ENCODE measurements at places on chromosomes 2 and 18. TPM values are rescaled to one million over a fixed set of nuclear protein-coding genes. Genes with fewer than 3 reads are reported as not detected.

- no peak for DNase-seq
- no peak overlapping the region for H3K27ac ChIP-seq
- no peaks in the 10 kb centered on the region for H3K27me3 ChIP-seq
Measured at GRCh38 chr2:179017773-179018357, 32.1 kb downstream of the CCDC141 start.

DNA sequence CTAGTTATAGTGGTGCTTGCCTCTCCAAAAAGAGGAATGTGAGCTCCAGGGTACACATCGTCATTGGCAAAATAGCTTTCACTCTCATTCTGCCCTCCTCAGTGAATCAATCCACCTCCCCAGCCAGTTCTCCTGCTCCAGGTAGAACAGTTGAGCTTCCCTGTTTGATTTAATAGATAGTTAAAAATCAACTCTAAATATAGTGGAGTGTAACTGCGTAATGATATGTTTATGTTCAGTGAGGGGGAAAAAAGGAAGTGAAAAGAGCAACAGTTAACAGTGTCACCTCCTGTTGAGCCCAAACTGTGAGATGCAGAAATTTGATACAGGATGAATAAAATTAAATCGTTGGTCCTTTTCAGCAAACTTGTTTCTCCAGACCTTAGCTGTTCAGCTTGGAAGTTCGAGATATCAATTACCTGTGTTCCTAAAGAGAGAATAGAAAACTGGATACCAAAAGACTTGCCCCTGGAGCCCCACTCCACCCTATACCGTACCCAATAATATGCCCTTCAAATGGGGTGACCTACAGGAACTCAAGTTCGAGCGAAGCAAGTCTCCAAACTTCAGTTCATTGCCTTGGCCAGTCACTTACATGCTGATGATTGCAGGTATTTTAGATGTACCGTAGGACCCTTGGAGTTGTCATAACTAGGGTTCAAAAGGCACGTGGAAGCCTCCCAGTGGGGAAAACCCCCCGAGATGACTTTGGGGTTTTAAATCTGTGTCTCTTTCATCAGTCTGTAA, 708.4 kb downstream of the RNF144A start:
- no peaks in the 10 kb centered on the region for H3K4me1 ChIP-seq
- no peak overlapping the region for H3K4me3 ChIP-seq
- no peak overlapping the region for H3K27ac ChIP-seq
- no peak for DNase-seq
- H3K36me3 ChIP-seq: no peaks in the 10 kb centered on the region
- no peaks in the 10 kb centered on the region for H3K27me3 ChIP-seq

DNA sequence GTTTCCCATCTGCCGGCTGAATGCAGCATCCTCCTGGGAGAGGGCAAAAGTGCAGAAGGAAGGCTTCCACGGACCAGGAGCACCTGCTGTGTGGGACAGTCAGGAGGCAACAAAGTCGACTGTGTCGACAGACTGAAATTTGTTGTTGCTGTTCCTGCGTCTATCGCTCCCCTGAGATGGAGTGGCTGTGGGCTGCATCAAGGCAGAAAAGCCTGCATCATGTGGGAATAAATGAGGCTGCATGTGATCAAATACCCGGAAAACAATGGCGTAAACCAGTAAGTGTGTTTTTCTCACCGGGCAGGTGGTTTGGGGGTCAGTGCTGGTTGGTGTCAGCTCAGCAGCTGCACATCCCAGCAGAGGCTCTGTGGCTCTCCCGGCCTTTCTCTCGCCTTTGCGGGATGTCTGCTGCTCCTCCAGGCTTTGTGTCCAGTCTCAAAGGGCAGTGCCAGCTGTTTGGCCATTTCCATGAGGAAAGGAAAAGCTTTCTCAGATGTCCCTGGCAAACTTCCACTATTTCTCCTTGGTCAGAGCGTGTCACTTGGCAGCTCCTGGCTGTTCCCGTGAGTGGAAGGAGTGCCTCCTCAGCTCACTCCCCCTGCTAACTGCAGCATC, 262.4 kb downstream of the NDUFA10 start:
- no peaks in the 10 kb centered on the region for H3K27me3 ChIP-seq
- no peak overlapping the region for H3K27ac ChIP-seq
- H3K4me3 ChIP-seq: no peak overlapping the region
- H3K36me3 ChIP-seq: no peaks in the 10 kb centered on the region
- no peaks in the 10 kb centered on the region for H3K4me1 ChIP-seq
- DNase-seq: no peak

DNA sequence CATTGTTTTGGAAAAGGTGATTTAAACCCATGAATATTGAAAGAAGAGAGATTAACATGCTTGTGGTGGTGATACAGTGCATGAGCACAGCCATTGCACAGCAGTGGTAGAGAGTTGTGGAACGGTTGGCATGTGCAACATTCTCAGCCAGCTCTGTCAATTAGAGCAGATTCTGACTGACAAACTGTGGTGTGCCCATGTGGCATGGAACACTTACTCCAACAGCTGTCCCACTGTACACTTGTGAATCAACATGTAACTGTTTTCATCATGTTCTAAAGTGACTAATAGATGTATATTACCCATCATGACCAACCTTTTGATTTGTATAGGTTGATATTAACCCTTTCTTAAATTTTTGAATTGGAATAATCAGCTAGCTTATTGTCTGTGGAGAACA, 55.6 kb downstream of the PKP4 start:
- H3K27ac ChIP-seq: no peak overlapping the region
- no peak for DNase-seq
- H3K4me1 ChIP-seq: no peaks in the 10 kb centered on the region
- no peaks in the 10 kb centered on the region for H3K27me3 ChIP-seq
- no peaks in the 10 kb centered on the region for H3K36me3 ChIP-seq

DNA sequence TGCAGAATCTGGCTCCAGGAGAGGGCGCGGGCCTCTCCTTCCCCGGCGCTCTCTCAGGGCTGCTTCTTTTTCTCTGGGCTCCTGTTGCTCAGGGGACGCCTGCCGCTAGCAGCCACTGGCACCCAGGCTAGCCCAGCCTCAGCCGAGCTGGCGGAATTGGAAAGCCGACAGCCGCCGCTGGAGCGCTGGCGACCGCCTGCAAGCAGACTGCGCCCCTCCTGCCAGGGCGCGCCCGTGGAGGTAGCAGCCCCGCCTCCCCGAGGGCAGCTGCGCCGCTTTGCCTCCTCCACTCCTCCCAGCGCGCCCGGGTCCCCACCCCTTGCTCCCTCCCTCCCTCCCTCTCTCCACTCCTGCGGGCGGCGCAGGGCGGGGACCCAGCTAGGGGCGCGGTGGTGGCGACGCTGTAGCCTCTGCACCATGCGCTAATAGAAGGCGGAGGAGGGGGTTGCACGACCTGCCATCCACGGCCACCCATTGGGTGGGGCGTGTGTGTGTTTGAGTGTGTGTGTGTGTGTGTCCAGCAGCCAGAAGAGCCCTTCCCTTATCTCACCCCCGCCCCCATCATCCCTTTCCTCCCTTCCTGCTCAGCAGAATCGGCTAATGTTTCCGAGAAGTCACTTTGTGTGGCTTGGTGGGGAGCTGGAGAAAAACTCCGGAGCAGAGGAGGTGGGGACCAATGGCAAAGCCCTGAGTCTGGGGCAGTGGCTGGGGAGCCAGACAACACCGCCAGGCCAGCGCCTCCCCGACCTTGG, at the start of gene SCN9A:
Gene SCN9A, minus strand, starts transcription at position 209 of the 752 bp plus-strand sequence. CDS start 64,188 bp downstream, outside the sequence.
- H3K27me3 ChIP-seq: peaks cover 14% of the 10 kb centered on the region
- DNase-seq: peak; percentile 5
- no peak within 1 kb of the TSS for H3K27ac ChIP-seq
- H3K4me1 ChIP-seq: peaks cover 5% of the 10 kb centered on the region
- H3K4me3 ChIP-seq: peak within 1 kb of the TSS; percentile 30

- H3K4me1 ChIP-seq: no peaks in the 10 kb centered on the region
- no peak for DNase-seq
- no peak overlapping the region for H3K4me3 ChIP-seq
- H3K36me3 ChIP-seq: no peaks in the 10 kb centered on the region
- H3K27ac ChIP-seq: no peak overlapping the region
Measured at GRCh38 chr18:27942706-27943105, 234.2 kb downstream of the CDH2 start.

RAB6C gene
- not detected for total RNA-seq

HOXD8 gene
- total RNA-seq: not detected

MRPS9 gene
- 7.3 TPM for total RNA-seq

TTN gene
- 27.5 TPM for total RNA-seq
